ENCODE measurements at places on chromosomes 13 and 19.
A peak's percentile ranks its signal among the peaks of the same experiment; 100 is the strongest.

GRCh38 chr19:10478476-10478875 is 24.7 kb downstream of the KEAP1 start:
- no peak for DNase-seq

DNA sequence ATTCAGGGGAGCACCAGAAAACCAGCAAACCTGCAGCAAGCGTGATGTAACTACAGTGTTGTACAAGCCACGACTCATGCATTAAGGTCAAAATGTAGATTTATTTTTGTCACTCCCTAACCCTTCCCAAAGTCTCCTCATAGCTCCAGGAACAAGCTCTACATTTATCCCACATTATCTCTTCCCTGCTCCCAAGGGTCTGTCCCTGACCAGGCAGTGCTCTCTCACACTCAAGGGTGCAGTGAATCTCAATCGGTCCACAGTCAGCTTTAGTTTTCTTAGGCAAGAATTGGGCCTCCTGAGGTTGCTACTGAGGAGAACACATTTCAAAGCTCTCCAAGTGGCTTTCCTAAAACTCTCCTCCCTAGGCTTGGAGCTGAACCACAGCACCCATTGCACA is 219.4 kb downstream of the NHLRC3 start:
- no peak for DNase-seq

GRCh38 chr19:18833849-18834643 is 2.3 kb downstream of the UPF1 start:
- no peak for DNase-seq

DNA sequence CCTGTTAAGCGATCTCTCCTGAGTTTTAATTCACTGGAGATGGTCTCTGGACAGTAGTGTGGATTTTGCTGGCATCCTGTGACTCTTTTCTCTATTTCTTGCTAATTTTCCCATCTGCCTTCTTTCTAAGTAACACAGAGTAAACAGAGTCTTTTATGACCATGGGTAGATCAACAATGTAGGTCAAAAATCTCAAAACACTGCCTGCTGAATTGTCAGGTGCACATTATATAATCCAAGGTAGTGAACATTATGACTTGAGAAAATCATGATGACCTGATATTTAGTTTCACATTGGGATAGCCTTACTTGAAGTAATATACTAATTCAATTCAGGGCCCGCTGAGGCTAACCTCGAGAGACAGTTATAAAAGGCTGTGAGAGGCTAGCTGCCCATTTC is 180.7 kb downstream of the TDRD3 start:
- DNase-seq: no peak

DNA sequence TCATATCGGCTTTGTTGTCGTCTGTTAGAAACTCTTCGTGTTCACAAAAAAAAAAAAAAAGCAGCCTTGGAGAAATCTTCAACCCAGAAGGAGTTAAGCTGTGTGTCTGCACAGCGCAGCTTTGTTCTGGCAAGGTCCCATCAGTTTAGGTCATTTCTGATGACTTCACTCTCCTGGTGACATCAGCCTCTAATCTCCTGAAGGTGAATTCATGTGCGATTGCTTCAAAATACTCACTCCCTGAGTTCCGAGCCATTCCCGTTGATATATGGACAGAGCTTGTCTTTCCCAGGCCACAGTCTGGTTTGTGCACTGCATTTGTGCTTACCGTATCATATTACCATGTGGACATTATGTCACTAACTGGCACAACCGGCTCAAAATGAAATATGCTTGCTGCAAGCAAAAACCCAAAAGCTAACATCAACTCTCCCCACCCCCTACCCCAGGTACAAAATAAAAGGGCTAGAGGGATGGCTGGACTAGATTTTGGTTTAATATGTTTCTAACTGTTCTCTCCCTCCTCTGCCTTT is 342.4 kb downstream of the KCNRG start:
- no peak for DNase-seq

DNA sequence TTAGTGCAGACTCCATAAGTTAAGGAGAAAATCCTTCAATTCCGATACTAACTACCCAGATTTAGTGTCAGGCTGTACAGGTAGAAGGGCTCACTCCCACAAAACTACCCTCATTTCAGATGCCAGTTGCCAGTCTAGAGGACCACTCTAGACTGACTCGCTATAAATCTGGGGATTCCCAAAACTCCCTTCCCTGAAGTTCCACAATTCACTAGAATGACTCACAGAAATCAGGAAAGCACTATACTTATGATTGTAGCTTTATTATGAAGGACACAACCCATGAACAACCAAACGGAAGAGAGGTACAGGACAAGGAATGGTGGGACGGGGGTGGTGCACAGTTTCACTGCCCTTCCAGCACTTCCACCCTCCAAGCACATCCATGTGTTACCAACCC is 321.2 kb downstream of the DIAPH3 start:
- DNase-seq: no peak

DNA sequence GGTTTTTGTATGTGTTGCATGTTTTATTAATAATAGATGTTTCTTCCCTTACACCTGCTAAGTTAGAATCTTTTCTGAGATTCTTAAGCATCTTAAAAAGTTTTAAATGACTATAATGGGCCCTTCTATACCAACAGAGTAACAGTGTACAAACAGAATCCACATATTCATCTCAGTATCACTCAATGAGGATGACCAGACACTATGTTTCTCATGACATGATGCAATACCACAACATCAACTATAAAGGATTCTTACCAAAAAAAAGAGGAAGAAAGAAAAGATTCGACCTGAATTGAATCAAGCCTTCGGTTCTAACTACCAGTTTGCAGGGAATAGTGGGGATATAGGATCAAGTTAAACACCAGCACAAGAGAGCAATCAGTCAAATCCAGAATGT is 56.5 kb downstream of the INTS6 start:
- DNase-seq: no peak

DNA sequence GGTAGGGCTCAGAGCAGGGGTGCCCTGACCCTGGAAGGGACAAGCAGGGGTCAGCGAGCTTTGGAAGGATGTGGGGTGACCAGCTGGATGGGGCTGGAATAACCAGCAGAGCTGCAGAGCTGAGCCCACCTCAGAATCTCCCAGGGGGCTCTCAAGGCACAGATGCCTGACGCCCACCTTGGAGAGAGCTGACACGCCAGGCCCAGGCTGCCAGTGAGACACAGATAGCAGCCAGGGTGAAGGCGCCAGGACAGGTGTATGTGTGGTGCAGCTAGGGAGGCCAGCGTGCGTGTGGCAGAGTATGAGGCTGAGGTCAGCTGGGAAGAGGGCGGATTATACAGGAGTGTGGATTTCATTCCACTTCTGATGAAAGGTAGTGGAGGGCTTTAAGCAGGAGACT is 8.9 kb downstream of the AP1M1 start:
- no peak for DNase-seq

GRCh38 chr19:16013851-16014840 is 62.1 kb upstream of the TPM4 start:
- no peak for DNase-seq

GRCh38 chr13:100976993-100977392 is 302.4 kb upstream of the TMTC4 start:
- no peak for DNase-seq

GRCh38 chr13:74134221-74134776 is at the start of gene KLF12:
KLF12 (minus strand) TSS chr13:74134404.
- peak; percentile 82 for DNase-seq

DNA sequence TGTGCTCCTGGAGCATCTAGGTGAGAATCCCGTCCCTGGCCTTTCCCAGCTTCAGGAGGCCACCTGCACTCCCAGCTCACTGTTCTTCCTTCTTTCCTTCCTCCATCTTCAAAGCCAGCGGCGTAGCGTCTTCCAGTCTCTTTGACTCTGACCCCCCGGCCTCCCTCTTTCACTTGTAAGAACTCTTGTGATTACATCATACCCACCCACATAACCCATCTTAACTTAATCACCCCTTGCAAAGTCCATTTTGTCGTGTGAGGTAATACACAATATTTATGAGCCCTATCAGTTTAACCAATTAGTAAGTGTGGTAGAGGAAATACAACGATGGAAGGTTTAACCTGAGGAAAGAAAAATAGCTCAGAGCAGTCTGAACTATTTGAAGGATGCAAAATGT is 4.6 kb upstream of the CDC16 start:
- no peak for DNase-seq

- DNase-seq: no peak
Measured at GRCh38 chr19:15577184-15577771, 37.7 kb upstream of the CYP4F8 start.

DNA sequence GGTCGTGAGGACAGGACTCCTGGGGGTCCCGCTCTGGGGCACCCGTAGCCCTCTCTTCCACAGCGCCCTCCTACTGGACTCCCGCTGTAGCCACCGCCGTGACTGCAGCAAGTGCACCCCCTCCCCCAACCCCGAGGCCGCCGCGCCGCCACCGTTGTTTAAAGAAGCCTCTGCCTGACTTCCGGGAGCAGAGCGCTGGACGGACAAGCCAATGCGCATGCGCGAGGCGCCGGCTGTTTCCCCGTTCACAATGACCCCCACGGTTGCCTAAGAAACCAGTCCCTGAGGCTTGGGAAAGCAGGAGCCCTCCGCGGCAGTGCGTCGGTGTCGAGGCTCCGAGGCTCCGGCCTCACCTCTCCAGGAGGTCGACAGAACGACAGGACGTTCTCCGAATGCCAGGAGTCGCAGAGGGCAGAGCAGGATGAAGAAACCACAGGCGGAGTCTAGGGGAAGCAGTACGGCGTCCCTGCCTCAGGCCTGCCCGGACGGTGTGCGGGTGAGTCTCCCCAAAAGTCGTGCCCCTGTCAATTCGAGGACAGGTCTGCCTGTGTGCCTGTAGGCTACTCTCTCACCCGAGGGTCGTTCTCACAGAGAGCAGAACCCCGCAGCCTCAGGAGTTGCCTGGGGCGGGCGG is 70.5 kb upstream of the ZNF420 start:
- DNase-seq: no peak

DNA sequence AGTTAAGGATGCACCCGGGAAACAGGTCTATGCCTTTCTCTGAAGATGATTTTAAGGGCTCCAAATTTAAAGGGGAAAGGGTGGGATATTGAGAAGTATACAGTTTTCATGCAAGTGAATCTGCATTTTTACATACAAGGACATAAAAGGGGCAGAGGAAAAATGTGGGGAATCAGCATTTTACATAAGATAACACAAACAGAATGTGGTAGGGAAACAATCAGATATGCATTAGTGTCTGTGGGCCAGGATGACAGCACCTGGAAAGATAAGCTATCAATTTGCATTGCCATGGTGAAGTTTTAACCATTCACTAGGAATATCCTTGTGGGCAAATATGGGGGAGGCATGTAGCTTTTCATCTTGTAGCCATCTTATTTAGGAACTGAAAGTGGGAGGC is 24.1 kb downstream of the IGFL3 start:
- DNase-seq: no peak

DNA sequence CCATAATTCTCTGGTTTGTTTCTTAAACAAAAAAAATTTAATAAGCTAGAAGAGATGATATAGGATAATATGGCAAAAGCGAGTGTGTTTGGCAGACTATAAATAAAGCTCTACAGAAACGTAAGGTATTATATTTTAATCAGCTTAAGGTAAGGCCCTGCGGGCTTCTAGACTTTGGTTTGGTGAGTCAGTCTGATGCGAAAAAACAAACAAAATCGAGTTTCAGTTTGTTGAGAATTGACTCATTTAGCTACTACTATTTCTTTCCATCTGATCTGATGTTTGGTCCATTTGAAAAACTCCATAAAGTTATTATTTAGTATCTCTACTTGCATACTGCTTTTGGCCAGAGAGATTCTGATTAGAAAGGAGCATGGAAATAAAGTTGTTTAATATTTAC is 138.0 kb downstream of the MIPEP start:
- no peak for DNase-seq

GRCh38 chr19:18865973-18866799 is 29.8 kb downstream of the CERS1 start:
- DNase-seq: peak; percentile 61

DNA sequence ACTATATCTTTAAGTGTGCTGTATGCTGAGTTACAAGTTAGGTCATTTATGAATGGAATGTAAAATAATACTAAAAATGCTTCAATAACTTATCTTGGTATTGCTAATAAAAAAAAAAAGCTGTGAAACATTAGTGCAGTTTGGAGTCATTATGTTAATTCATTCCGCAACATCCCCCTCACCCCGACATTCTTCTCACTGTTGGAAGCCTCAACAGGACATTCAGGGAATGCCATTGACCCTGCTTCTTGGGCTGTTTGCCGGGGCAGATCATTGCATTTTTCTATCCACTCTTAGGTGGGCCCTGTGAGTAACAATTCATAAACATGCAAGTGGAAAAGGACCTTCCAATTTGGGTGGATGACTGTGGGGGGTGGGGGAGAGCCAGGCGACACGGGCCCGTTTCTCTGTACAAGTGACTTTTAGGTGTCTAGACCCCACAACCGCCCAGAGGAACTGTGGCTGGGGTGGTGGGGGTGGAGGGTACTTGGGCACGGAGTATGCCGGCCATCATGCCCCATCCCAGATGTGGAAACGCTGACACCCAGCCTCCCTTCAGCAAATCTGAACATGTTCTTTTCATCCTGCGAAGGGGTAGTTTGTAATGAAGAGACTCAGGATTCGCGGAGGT is 185.9 kb downstream of the ZNF536 start:
- DNase-seq: no peak

GRCh38 chr13:99996381-99996973 is 14.9 kb downstream of the ZIC2 start:
- DNase-seq: no peak
